ENCODE measurements at places on chromosomes 5 and 9.

- DNase-seq, result no peak
These were observed 34.3 kb downstream of the SLC44A1 start for GRCh38 chr9:105278751-105279150.

GRCh38 chr5:135024956-135025729 lies 8.9 kb downstream of the PITX1 start:
- no peak for DNase-seq

DNA sequence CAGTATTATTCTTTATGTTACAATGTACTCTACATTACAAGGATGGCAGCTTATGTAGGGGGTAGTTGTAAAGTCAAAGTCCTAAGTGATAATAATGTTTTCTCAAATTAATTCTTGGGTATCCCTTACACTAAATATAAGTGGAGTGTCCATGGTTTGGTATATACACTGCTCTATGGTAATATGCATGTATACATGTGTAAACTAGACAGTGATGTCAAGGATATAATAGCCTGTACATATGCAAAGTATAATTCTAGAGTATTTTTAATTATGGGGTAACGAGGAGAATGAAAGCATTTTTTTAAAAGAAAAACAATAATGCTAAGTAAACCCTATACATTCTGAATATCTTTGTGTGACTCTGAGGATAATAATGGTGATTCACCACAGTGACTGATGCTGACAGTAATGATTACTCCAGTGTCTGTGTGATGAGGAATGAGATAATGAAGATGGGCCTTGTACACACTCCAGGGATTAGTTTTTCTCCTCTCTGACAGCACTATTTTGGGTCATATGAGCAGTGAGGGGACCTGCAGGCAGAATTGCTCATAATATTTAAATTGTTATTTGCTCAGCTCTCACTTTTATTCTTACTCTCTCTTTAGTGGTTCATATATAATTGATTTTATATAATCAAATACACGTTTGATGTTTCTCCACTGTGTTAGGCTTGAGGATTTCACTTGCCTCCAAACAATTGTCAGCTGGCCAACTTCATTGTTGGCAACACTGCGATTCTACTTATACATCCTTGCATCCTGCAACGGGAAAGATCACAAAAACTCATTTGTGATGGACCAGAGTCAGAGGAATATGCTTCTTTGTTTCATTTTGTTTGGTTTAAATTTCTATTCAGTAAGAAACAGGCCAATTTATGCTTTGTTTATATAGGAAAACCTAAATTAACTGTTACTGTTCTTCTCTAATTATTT lies 88.2 kb downstream of the NREP start:
- DNase-seq, result no peak

DNA sequence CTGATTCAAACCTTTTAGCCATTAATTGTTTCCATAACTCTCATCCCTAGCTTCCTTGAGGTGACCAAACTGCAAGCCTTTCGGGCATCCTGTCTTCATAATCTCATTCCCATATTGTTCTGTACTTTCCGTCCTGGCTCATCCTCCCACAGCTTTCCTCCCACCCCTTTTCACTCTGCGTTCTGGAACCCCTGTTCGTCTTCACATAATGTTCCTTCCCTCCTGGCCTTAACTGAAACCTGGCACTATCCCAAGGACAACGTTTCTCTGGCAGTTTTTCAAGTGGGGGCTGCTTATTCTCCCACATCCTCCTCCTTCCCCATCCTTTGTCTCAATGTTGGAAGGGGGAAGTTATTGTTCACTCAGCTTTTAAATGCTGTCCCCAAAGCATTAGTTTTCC lies 1.5 kb downstream of the ZNF189 start:
- no peak for DNase-seq

GRCh38 chr5:99317136-99317535 lies 388.3 kb upstream of the CHD1 start:
- DNase-seq, result no peak

GRCh38 chr5:179241175-179241574 lies 104.1 kb downstream of the ADAMTS2 start:
- DNase-seq, result no peak
